ENCODE measurements at places on chromosomes 1 and 21. TPM values are rescaled to one million over a fixed set of nuclear protein-coding genes. Genes with fewer than 3 reads are reported as not detected.

The ZYG11A gene
- 0.20 TPM for total RNA-seq

The COA7 gene
- 35.7 TPM for total RNA-seq

The KIAA0040 gene
- total RNA-seq: 27.6 TPM

The E2F2 gene
- 36.1 TPM for total RNA-seq

The ZNF648 gene
- total RNA-seq: not detected

The OLFML3 gene
- not detected for total RNA-seq

The WNT3A gene
- total RNA-seq: not detected

The OR10J1 gene
- not detected for total RNA-seq

The AMPD1 gene
- total RNA-seq: not detected

DNA sequence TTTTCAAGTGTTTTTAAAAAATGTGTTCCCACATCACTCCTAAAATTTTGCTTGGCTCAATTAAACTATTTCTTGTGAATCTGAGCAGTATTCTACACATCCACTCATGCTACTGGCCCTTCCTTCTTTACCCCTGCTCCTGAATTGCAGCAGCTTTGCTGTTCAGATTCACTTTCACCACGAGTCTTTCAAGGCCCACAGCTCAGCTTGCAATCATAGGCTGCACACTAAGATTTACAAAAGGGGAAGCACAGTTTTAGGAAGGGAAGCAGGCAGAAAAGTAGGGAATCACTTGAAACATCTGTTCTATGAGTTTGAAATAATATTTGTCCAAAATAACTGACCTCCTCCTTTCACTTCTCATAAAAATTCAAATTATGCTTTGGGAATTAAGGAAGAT is 70.9 kb upstream of the EDEM3 start:
- no peak overlapping the region for H3K27ac ChIP-seq
- DNase-seq: no peak
- peaks cover 19% of the 10 kb centered on the region for H3K4me1 ChIP-seq
- H3K27me3 ChIP-seq: no peaks in the 10 kb centered on the region

- no peaks in the 10 kb centered on the region for H3K27me3 ChIP-seq
- no peaks in the 10 kb centered on the region for H3K36me3 ChIP-seq
- no peak overlapping the region for H3K27ac ChIP-seq
- no peak for DNase-seq
- H3K4me1 ChIP-seq: no peaks in the 10 kb centered on the region
These were observed 380.0 kb upstream of the ADGRL2 start for GRCh38 chr1:81420760-81421159.

- no peak overlapping the region for H3K4me3 ChIP-seq
- no peak overlapping the region for H3K27ac ChIP-seq
These were observed 54.1 kb upstream of the LYST start for GRCh38 chr1:235920596-235921375.

GRCh38 chr21:44803651-44804050 is 2.0 kb upstream of the UBE2G2 start:
- no peaks in the 10 kb centered on the region for H3K27me3 ChIP-seq
- peaks cover 38% of the 10 kb centered on the region for H3K4me1 ChIP-seq
- DNase-seq: no peak
- H3K27ac ChIP-seq: no peak overlapping the region
- H3K4me3 ChIP-seq: no peak overlapping the region

DNA sequence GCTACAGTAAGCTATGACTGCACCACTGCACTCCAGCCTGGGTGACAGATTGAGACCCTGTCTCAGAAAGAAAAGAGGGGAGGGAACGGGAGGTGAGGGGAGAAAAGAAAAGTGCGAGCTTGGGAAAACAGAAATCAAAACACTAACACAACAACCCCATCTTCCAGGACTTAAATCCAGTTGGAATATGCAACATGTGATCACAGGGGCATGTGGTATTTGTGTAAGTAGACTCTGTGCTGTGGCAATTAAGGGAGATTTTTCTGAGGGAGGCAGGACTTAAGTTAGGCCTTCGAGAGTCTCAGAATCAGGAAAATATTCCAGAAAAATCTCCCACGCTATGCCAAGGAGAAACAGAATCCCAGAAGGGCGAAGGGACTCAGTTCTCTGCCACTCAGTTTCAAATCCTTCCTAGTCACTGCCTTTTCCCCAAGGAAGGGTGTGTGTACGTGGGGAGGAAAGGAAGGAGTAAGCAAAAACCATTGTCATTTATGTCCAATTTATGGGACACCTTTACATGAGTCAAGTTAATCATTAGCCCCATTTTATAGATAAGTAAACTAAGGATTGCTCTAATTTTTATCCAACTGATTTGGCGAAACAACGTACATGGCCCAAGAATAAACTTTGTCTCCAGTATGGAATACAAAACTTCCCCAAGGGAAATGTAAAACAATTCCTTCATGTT is 12.3 kb downstream of the ID3 start:
- DNase-seq: no peak
- H3K4me3 ChIP-seq: no peak overlapping the region
- no peaks in the 10 kb centered on the region for H3K27me3 ChIP-seq
- no peaks in the 10 kb centered on the region for H3K36me3 ChIP-seq
- peaks cover 14% of the 10 kb centered on the region for H3K4me1 ChIP-seq
- no peak overlapping the region for H3K27ac ChIP-seq

- H3K36me3 ChIP-seq: peaks cover 7% of the 10 kb centered on the region
- no peak overlapping the region for H3K4me3 ChIP-seq
- H3K4me1 ChIP-seq: peaks cover 28% of the 10 kb centered on the region
- no peaks in the 10 kb centered on the region for H3K27me3 ChIP-seq
- DNase-seq: no peak
- H3K27ac ChIP-seq: no peak overlapping the region
These were observed 43.5 kb downstream of the LPAR3 start for GRCh38 chr1:84849357-84849975.

DNA sequence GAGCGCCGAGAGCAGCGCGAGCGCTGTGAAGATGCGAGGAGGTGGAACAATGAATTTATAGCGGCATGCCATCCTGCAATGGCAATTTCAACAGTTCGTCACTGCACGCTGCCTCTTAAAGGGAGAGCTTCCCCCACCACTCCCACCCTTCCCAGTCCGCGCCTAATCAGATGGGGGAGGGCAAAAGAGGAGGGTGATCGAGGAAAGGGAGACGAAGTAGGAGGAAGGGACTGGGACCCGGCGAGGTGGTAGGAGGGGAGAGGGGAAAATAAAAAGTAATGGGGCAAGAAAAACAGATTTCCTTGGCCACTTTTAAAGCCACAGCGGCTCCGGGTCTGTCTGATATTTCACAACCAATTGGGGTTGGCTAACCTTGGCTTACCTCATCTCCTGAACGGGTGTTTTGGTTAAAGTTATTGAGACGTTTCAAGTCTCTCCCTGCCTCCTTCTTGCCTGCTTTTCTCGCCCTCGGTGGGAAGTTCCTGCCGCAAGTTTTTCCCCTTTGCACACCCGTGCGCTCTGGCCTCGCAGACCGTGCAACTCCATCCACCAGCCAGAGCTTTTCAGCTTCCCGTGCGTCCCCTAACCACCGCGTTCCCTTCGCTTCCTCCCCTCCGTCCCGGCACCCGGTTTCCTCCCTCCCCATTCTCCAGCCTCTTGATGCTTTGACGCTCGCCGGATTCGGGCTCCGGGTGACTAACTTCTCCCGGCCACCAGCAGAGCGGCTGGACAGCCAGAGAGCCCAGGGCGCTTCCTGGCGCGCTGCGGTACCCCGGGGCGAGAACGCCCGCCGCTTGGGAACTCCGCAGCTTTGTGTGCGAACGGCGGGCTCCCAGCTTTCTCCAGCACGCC is at the start of gene ADAMTS5:
ADAMTS5 (minus strand) TSS at position 27 of the 852 bp plus-strand sequence. CDS start 697 bp downstream, outside the sequence.
- peaks cover 64% of the 10 kb centered on the region for H3K27me3 ChIP-seq
- H3K4me3 ChIP-seq: no peak within 1 kb of the TSS
- no peaks in the 10 kb centered on the region for H3K36me3 ChIP-seq

DNA sequence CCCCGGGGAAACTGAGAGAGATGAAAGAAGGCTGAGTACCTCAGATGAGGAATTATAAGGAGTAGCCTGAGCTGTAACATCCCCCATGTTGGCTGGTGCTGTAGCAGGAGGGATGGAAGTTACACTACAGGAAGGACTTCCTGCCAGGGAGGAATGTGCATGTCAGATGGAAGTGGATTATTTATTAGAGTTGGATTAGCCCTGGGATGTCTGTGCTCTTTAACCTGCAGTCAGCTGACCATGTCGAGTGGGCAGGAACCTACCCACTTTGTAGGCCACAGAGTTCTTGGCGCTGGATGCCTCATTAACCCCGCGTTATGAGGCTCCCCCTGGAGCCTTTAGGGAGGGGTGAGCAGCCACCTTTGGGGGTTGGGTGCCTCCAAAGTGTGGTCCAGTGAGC is 757 bp upstream of the SEMA4A start:
- DNase-seq: no peak
- peaks cover 3% of the 10 kb centered on the region for H3K27me3 ChIP-seq
- H3K4me3 ChIP-seq: peak overlapping the region; percentile 20
- peaks cover 71% of the 10 kb centered on the region for H3K4me1 ChIP-seq

DNA sequence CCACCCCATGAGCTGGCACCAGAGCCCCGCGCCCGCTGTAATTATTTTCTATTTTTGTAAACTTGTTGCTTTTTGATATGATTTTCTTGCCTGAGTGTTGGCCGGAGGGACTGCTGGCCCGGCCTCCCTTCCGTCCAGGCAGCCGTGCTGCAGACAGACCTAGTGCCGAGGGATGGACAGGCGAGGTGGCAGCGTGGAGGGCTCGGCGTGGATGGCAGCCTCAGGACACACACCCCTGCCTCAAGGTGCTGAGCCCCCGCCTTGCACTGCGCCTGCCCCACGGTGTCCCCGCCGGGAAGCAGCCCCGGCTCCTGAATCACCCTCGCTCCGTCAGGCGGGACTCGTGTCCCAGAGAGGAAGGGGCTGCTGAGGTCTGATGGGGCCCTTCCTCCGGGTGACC is 19.1 kb downstream of the RNF223 start:
- no peak for DNase-seq
- peaks cover 12% of the 10 kb centered on the region for H3K4me1 ChIP-seq
- H3K27me3 ChIP-seq: peaks cover 19% of the 10 kb centered on the region
- H3K27ac ChIP-seq: no peak overlapping the region

DNA sequence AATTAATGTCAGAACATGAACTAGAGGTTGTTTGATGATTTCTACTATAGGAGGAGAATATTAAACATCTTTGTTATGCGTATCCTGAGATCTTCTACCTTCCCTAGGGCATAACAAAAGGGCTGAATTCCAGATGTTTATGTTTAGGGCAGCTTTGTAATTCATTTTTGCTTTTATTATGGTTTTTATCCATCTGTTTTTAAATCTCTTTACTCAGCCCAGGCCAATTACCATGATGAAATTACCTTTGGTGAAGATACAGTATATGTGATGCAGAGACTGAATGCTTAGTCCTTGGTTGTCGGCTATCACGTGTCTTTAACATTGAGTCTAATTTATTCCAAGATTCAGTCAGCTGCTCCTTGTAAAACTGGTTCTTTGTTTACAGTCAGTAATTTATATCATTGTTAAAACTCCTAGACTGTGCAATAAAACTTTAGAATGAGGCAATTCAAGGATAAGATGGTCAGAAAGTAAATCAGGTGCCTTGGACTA is 176.9 kb downstream of the CTH start:
- H3K4me3 ChIP-seq: no peak overlapping the region
- no peaks in the 10 kb centered on the region for H3K36me3 ChIP-seq
- DNase-seq: no peak
- H3K27ac ChIP-seq: no peak overlapping the region

GRCh38 chr1:11792106-11792505 is 13.7 kb downstream of the MTHFR start:
- peaks cover 4% of the 10 kb centered on the region for H3K36me3 ChIP-seq
- no peaks in the 10 kb centered on the region for H3K27me3 ChIP-seq
- no peaks in the 10 kb centered on the region for H3K4me1 ChIP-seq
- H3K27ac ChIP-seq: no peak overlapping the region

DNA sequence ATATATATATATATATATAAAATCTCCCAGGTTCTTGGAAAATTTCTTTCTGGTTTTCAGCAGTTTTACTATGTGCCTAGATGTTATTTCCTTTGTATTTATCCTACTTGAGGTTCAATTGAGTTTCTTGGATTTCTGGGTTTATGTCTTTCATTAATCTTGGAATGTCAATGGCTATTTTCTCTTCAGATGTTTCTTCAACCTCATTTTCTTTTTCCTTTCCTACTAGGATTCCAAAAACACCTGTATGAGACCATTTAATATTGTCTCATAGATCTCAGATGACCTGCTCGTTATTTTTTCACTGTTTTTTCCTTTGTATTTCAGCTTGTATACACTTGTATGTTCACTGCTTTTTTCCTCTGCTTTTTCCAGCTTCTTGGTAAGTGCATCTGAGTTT is 95.4 kb upstream of the DESI2 start:
- no peak overlapping the region for H3K4me3 ChIP-seq
- no peaks in the 10 kb centered on the region for H3K4me1 ChIP-seq
- peaks cover 10% of the 10 kb centered on the region for H3K36me3 ChIP-seq
- H3K27ac ChIP-seq: no peak overlapping the region

DNA sequence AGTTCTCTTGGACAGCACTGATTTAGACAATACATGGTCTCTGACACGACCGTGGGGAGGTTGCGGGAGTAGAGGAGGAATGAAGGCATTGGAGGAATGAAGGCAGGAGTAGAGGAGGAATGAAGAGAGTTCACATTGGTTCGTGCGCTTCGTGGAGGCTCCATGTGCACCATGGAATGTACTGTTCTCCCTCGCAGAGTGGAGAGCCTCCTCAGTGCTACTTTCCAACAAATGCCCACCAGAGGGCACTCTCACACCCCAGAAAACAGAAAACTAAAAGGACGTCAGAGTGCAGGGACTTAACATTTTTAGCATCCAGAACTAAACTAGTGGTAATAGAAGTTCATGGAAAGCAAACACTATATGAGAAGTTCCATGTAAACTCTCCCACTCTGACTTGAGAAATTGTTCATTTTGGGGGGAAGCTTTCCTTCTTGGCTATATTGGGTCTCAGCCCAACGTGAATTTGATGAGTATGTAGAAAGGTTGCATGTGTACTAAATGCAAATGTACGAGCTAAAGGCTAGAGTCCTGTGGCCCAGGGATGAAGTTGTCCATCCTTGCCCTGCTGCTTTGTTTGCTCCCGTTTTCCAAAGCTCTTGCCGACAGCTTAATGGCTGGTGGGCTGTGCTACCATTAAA is 211.6 kb downstream of the LMX1A start:
- H3K4me3 ChIP-seq: no peak overlapping the region
- peaks cover 34% of the 10 kb centered on the region for H3K27me3 ChIP-seq
- DNase-seq: peak; percentile 11
- H3K27ac ChIP-seq: no peak overlapping the region
- H3K36me3 ChIP-seq: no peaks in the 10 kb centered on the region

DNA sequence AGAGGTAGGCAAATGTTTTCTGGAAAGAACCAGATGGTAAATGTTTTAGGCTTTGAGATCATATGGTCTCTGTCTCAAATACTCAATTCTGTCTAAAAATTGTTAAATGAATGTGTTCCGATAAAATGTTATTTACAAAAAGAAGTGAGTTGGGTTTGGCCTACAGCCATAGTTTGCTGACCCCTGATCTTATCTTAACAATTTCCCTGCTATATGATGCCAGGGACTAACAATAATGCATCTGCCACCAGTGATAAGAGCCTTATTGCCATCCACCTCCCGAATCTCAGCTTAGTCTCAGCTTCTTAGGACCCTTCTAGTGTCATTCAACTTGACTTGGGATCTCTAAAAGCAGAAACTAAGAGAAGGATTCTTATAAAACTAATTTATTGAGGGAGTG is 208.5 kb upstream of the ADGRL2 start:
- no peak overlapping the region for H3K4me3 ChIP-seq
- H3K27me3 ChIP-seq: no peaks in the 10 kb centered on the region
- H3K4me1 ChIP-seq: no peaks in the 10 kb centered on the region
- H3K27ac ChIP-seq: no peak overlapping the region
- no peak for DNase-seq

- H3K4me1 ChIP-seq: peaks cover 6% of the 10 kb centered on the region
- H3K27ac ChIP-seq: no peak overlapping the region
- no peak overlapping the region for H3K4me3 ChIP-seq
- DNase-seq: no peak
- no peaks in the 10 kb centered on the region for H3K27me3 ChIP-seq
These were observed 47.4 kb downstream of the KCNN3 start for GRCh38 chr1:154822717-154823116.
